ENCODE measurements at places on chromosomes 5 and 9.

DNA sequence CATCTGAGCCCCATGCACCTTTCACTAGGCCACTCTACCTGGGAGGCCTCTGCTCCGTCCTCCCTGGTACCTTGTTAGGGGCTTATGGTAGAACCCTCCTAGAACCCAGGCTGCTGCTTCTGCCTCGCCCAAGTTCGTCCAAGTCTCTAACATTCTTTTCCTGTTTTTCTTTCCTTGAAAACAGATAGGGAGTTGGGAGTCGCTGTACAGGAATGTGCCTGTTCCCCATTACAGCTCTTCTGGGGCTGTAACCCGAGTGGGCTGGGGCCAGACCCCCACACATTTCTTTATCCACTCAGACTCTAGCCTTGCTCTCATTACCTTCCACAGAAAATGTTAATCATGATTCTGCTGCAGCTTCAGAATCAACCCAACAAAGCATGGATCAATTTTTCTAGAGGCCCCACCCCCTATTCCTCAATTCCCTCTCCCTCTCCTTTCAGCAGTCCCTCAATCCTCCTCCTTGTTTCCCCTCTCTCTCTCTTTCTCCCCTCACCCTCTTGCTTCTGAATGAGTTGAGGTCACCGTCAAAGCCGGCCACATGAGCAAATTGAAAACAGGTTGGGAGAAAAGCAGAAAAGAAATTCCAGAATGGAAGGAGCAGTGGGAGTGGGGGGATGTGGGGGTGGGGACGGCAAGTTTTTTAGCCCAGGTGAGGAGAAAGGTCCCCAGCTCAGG, 193.8 kb upstream of the TRIM32 start:
- no peak for DNase-seq

- DNase-seq, result no peak
These were observed 38.4 kb upstream of the GRHPR start for GRCh38 chr9:37383876-37384746.

DNA sequence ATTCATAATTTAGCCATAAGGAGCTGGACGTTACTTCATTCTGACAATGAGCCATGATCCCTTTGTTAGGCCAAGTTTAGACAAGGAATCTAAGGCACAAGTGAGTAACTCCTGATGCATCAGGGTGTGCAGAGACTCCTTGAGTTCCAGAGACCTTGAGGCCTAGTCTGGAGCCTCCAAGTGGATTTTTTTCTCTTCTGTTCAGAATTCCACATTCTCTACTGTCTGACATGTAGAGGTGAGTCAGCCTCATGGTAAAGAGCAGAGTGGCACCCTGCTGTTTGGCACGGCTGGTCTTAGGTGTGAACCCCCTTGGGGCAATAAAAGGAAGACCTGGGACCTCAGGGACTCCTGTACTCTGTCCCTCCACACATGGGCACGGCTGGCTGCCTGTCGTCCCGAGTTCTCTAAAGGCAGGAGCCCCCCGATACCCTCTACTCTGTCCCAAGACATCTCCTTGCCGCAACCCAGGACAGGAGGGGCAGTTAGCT, 22.0 kb upstream of the TGFBI start:
- DNase-seq, result no peak

DNA sequence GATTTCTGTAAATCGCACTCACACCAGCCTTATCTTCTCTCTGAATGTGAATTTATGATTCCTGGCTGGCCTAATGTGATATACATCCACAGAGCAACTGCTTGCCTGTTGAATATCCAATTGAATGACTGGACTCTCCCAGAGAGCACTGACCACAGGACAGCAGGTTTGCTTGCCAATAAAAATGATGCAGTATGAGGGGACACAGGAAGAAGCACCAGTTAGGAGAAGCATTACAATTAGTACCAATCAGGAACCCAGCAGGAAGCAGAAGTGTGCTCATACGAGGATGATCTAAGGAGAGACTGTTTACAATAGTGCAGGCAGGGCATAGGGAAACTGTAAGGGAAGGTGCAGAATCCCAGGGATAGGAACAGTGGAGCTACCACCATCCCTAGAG, 127.2 kb upstream of the ZNF366 start:
- no peak for DNase-seq

DNA sequence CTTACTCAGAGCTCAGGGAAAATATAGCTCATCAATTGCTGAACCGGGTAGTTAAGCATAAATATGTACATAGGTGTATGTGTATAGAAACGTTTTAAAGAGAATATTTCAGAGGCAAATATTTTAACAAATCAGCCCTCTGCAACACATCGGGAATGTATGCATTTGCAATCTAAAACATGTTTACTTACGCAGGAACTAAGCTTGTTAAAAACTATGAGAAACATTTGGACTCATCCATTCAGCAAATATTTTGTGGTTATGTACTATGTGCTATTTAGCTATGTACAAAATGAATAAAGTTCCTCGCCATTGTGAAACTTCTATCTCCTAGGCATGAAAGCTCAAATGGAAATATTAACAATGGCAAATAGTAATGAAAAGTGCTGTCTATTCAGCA, 469.9 kb downstream of the ARHGEF28 start:
- no peak for DNase-seq

- no peak for DNase-seq
These were observed 214.4 kb downstream of the DAB2IP start for GRCh38 chr9:121865884-121866283.

- DNase-seq, result no peak
These were observed 80.4 kb upstream of the NIPBL start for GRCh38 chr5:36796155-36796554.

DNA sequence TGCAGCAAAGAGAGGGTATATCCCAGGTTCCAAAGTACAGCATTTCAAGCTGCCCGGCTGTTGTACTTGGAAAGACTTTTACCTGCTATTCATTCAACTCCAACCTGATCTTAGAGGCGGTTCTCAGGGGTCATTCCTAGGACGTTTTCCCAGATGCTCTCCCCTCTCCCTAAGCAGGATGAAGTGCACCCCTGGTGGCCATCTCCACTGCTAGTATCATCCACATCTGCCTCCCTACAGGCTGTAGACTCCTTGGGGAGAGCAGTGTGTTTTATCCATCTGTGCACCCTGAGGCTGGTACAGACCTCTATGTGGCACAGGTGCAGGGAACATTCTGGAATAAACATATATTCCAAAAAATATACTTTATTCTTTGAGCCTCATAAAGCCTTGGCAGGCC, 56.8 kb downstream of the PTPN3 start:
- no peak for DNase-seq

- DNase-seq, result no peak
These were observed 72.1 kb upstream of the RASA1 start for GRCh38 chr5:87195616-87196015.

- DNase-seq, result no peak
These were observed 142.8 kb downstream of the RASEF start for GRCh38 chr9:82920154-82920553.

DNA sequence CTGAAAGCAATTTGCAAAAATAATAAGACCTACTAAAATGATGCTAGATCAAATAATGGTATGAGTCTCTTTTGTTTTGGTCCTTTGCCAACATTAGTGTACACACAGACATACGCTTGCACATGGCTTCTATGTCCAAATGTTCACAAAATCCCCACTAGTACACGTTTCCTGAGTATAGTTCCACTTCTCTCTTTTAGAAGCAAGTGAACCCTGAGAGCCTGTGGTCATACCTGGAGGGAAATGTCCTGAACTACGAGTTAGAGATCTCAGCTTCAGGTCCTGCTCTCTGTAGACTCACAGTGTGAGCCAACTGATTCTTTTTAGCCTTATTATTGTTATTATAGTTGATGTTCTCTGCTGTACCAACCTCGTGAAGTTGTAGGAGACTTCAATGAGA, 47.3 kb upstream of the ACTBL2 start:
- DNase-seq, result no peak

GRCh38 chr5:59407967-59408366, 485.6 kb downstream of the PDE4D start:
- DNase-seq, result no peak

- no peak for DNase-seq
These were observed 200.9 kb upstream of the PAPPA start for GRCh38 chr9:115952430-115953292.

- DNase-seq, result no peak
These were observed 16.3 kb upstream of the IGFBPL1 start for GRCh38 chr9:38440516-38440915.

GRCh38 chr9:73213300-73213699, 61.6 kb downstream of the ANXA1 start:
- no peak for DNase-seq

- DNase-seq, result peak; percentile 91
These were observed at the start of gene PRRC2B for GRCh38 chr9:131393622-131394463. PRRC2B (plus strand) TSS chr9:131394086; CDS start chr9:131430145, 36,059 bp downstream.

- DNase-seq, result no peak
These were observed 1696.0 kb upstream of the CDH9 start for GRCh38 chr5:28734396-28734795.

- DNase-seq, result no peak
These were observed 170.4 kb upstream of the PANK3 start for GRCh38 chr5:168749391-168750100.

GRCh38 chr9:134344068-134344799, 18.0 kb downstream of the RXRA start:
- DNase-seq, result peak; percentile 69

DNA sequence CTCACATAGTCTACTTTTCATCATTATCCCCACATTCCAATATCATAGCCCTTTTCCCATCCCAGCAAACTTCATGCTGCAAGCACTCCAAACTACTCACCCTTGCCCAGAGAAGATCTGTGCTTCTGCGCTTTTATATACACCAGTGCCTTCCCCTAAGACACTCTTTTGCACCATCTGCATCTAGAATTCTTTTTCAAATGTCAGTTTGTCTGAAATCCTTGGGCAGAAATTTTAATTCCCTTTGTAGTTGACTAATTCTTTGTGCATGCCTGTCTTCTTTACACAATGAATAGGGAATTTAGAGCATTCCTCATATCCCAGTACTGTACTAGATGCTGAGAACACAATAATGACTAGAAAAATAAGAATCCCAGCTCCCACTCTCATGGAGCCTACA, 298.9 kb downstream of the KCNN2 start:
- DNase-seq, result no peak

DNA sequence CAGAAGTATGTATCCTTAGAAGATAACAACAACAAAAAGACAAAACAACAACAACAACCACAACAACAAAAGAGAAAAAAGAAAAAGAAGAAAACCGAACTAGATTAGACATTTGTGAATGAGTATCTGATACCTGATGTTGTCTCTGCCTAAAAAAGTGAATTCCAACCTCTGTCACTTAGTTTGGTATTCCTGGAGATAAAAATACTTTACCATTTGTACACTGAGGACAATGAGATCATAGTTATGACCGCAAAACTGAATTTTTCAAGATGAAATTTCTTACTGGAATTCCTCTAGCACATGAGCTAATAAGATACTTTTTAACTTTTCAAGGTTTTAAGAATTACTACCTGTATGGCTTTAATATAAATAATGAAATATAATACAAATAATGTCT, 54.5 kb downstream of the ALDH1A1 start:
- DNase-seq, result no peak

- no peak for DNase-seq
These were observed 388.7 kb upstream of the POU5F2 start for GRCh38 chr5:94130077-94130476.

GRCh38 chr9:88387552-88388202, 567 bp upstream of the SPIN1 start:
- no peak for DNase-seq

DNA sequence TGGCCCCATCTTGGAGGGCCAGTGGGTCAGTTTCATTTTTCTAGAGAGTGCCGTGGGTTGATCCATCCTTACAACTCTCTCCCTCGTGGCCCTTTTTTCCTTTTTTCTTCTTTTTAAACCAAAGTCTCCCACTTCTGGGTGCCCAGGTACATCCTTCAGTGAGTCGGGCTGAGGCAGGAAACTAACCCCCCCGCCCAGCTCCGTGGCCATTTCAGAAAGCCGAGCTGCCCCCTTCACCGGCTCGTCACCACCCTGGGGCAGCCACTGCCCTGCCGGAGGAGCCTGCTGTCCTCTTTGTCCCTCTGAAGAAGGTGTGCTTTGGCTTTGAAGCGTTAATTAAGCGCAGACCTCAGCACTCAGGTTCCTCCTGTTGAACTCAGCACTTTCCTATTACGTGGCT, 5.2 kb downstream of the CFAP77 start:
- DNase-seq, result no peak

- DNase-seq, result no peak
These were observed 14.2 kb upstream of the MACIR start for GRCh38 chr5:103244398-103244797.

- no peak for DNase-seq
These were observed 15.5 kb downstream of the C5orf15 start for GRCh38 chr5:133952729-133953567.
